ENCODE measurements at places on chromosomes 1 and 21.
A peak's percentile ranks its signal among the peaks of the same experiment; 100 is the strongest.

DNA sequence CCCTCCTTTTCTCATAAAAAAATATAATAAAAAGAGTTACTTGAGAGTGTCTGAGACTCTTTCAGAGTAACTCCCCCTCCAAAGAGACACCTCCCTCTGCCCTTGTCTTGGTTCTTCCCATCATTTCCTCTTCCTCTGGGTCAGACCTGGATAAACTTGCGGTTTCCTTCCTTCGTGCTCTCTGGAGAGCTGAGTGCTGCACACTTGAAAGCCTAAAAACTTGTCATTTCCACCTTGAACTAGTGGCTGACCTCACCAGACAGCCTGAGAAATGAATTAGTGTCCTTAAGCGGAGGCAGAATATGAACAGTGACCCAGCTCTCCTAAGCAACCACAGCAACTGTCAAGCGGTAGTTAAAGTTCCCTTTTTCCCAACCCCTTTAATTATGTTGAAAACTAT, 88.4 kb upstream of the PROX1 start:
- no peak for DNase-seq

DNA sequence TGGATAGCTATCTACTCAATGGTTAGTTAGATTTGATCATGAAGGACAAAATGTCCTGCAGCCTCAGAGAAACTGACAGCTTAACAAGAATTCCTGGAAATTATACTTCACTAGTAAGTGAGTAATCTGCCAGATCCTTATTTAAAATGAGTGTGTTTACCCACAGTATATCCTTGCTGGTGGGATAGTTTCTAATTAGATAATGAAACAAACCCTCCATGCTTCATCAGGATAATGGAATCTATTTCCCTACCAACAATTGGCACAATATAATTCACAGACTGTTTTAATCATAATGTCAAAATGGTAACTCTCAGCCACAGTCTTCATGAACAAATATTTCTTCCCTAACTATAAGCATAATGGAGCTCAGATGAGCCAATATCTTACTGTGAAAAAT, 239.4 kb upstream of the ST6GALNAC5 start:
- DNase-seq: no peak

- no peak for DNase-seq
Observed at GRCh38 chr1:112263453-112263852, 132.6 kb upstream of the CTTNBP2NL start.

DNA sequence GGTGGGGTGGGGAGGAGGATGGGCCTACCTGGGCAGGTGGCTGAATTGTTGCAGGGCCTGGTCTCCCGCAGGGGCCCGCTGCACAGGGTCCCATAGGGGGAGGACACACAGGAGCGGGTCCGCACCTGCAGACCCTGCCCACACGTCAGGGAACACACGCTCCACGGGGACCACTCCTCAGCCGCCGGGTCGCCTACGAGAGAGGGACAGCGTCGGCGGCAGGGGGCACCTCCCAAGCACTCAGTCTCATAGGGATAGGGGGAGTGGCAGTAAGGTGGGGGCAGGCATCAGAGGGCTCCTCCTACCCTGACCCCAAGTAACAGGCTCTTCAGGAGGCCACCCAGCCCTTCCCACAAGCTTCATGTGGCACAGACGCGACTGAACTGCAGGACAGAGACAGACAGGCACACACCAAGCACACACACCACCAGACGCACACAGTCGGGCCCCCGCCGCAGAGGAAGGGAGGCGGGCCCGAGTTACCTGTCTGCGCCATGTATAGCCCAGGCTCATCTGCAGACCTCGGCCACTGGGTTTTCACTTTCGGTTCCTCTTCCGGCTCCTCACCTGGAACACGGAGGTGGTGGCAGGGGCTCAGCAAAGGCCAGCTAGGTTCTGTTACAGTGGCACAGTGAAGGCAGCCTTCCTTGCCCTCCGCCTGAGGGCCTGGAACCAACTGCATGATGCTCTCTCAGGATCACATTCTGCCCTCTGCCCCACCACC, 19.8 kb downstream of the ADGRB2 start:
- no peak for DNase-seq

- DNase-seq: no peak
Observed at GRCh38 chr1:21550097-21550496, 40.9 kb downstream of the ALPL start.

GRCh38 chr1:201329801-201330200, 46.5 kb downstream of the PKP1 start:
- no peak for DNase-seq

DNA sequence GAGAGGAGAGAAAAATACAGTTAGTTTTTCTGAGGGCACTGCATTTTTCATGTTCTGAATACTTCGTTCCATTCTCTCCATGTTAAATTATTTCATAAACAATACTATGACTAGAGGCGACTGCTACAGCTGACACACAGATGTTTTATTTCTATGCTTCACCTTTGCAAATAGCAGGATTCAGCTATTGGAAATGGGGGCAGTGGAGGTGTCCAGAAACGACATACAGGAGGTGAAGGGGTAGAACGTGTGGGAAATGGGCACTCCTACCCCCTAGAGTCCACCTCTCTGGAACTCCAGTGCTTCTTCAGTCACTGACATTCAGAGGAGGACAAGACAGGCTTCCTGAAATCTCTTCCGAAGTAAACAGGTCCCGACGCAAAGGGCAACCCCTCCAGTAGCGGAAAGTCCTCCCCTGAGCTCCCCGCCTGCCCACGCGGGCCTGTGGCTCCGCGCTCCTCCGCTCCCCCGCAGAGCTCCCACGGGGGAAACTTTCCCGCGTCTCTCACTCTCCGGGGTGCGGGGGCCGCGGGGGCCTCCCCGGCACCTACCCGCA, 480 bp downstream of the DPYD start:
- no peak for DNase-seq

- DNase-seq: no peak
Observed at GRCh38 chr21:46555678-46556077, 49.2 kb downstream of the S100B start.

DNA sequence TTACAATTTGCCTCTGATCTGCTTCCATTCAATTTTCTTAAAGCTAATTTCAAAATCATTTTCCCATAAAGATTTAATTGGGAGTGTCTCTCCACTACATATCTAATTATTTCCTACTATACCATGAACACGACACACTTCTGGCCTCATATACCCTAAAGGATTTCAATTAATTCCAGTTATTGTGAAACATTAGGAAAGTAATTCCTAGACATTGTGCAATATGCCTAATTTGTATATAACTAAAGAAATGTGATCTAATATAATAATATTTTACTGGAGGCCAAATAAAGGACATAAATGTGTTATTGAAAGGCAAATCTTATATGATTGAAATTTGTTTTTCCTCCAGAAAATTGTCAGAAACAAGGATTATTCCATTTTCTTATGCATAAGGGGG, 727.2 kb upstream of the ADGRL2 start:
- no peak for DNase-seq

GRCh38 chr21:32198384-32198783, 80.5 kb downstream of the MIS18A start:
- no peak for DNase-seq

- no peak for DNase-seq
Observed at GRCh38 chr1:97010566-97011264, 289.1 kb downstream of the PTBP2 start.

DNA sequence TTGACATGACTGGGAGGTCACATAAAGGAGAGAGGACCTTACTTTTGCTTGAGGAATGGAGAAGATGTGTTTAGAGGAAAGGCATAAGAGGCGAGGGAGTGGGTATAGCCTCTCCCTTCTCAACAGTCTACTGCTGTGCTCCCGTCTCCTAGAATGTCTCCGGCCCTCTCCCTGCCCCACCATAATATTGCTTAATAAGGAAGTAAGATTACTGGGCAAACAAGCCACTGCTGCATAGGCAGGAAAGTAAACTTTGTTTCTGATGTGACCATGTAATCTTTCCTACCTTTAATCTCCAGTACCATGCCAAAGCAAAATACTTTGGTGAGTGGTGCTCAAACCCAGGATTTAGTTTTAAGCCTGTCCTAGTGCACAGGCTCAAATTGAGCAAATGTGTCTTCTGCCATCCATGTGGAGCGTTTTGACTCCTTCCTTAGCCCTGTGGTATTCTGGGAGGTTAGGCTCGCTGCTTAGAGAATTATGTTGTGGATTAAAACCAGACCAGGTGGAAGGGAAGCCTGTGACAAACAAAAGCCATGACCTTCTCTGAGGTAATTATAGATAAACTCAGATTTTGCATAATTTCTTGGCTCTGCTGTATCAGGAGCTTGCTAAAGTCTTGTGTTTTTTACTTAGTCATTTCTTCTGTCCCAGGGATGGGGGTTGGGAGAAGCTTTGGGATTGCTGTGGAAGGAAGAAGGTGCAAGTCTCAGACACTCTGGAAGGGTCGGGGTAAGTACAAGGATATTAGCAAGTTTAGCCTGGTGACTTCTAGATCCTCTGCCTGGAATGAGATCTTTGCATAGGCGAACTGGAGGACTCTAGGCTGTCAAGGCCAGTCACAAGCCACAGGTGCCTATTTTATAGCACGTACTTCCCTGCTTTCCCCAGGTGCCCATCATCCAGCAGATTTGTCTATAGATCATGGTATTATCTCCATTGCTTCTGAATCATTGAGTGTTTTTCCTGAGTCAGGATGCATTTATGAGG, 34.5 kb upstream of the DIPK1A start:
- no peak for DNase-seq

- no peak for DNase-seq
Observed at GRCh38 chr1:53590104-53590503, 130.9 kb downstream of the DMRTB1 start.

- no peak for DNase-seq
Observed at GRCh38 chr1:18881642-18882431, 20.5 kb downstream of the ALDH4A1 start.

GRCh38 chr1:1929639-1930545, 10.8 kb upstream of the TMEM52 start:
- DNase-seq: no peak

- no peak for DNase-seq
Observed at GRCh38 chr1:182338806-182339370, 52.7 kb downstream of the GLUL start.

GRCh38 chr21:39388811-39389155, 39.9 kb upstream of the HMGN1 start:
- DNase-seq: no peak

- no peak for DNase-seq
Observed at GRCh38 chr1:6271554-6271953, 10.7 kb upstream of the GPR153 start.

- no peak for DNase-seq
Observed at GRCh38 chr1:50279622-50280330, 143.5 kb downstream of the DMRTA2 start.

- DNase-seq: no peak
Observed at GRCh38 chr1:63883494-63884235, 109.8 kb downstream of the ROR1 start.

GRCh38 chr1:86504895-86505563, 36.3 kb downstream of the CLCA1 start:
- DNase-seq: no peak

- no peak for DNase-seq
Observed at GRCh38 chr1:160471253-160471652, 51.8 kb downstream of the SLAMF6 start.

- DNase-seq: no peak
Observed at GRCh38 chr1:13790290-13791030, 90.5 kb downstream of the PRDM2 start.

DNA sequence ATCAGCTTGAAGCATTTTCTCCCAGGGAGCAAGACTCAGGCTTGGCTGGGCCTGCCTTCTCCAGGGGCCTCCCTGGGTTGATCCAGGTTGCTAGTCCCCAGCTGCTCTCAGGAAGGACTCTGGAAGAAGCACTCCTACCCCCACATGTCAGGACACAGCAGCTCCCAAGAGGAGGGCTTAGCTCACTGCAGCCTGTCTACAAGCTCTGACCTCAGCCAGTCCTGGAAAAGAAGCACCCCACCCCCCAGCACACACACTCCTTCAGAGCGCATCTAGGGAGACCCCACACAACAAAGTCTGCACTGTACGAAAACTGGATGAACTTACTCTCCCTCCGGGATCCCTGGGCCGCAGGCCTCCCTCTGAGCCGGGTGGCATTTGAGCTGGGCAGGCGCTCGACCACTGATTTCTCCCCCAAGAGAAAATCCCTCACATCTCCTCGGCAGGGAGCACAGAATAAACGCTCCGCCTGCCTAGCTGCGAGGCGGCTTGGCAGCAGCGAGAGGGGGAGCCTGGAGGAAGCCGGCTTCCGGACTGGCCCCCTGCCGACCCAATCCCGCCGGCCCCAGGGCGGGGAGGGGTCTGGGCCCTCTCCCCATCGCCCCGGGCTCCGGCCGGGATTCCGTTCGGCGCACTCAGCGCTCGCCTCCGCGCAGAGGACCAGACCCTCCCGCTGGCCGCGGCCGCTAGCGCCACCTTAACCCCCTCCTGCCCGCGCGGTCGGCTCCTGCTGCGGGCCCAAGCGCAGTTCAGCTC, at the start of gene KCNA2:
KCNA2 (minus strand) TSS at position 458 of the 756 bp plus-strand sequence. CDS start 1,576 bp downstream, outside the sequence.
- no peak for DNase-seq

GRCh38 chr1:159014003-159014571, 4.4 kb downstream of the IFI16 start:
- no peak for DNase-seq

- DNase-seq: no peak
Observed at GRCh38 chr1:203475012-203475981, at the start of gene PRELP. Gene PRELP (plus strand): TSS chr1:203475806. CDS start chr1:203483185, 7,379 bp downstream.

GRCh38 chr1:225474986-225475820, 47.4 kb upstream of the LBR start:
- DNase-seq: peak; percentile 22

DNA sequence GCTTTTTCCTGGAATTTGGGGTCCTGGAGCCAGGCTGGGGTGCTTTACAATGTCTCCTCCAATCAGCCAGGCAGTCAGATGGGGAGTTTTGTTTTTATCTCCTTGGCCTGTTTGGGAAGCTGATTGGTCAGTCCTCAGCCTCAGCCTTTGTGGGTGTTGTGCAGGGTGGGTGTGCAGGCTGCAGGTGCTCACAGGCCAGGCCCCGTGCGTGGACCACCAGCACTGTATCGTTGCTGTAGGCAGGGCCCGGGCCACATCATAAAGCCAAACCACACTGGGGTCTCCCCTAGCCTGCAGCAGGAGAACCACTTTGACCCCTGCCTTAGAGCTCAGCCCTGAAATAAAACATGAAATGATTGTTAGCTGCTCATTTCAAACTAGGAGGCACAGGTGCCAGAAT, 8.6 kb downstream of the PRDM16 start:
- DNase-seq: no peak

DNA sequence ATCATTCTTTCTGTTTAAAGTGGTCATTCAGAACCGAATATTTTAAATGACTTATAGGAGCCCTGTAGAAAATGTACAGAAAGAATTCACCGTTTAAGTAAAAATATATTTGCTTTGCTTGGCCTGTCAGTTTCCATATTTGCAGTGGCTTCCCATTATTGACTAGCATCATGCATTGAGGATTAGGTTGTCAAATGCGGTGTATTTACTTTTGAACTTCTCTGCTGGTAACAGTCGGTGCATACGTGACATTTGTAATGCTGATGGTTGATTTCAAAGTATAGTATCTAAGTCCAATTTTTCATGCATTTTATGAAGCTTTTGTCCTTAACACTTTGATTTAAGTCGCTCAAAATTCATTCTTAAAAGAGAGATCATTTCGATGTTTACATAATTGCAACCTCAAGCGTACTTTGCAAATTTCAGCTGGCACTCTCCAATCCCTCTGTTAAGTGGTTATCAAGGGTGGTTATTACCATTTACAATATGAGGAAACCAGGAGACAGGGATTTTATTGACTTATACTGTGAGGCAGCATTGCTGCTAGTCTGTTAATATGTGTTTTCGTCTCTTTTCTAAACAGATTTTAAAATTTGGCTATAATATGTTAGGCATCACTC, 201.6 kb downstream of the SDCCAG8 start:
- DNase-seq: no peak
